ENCODE measurements at places on chromosomes 3 and 15. TPM values are rescaled to one million over a fixed set of nuclear protein-coding genes. Genes with fewer than 3 reads are reported as not detected.

Gene PDZRN3
- not detected for total RNA-seq

Gene EPHB1
- 1.8 TPM for total RNA-seq

Gene CKMT1B
- total RNA-seq, result not detected

Gene PLIN1
- 0.07 TPM for total RNA-seq

Gene BNC1
- not detected for total RNA-seq

Gene SLC51A
- total RNA-seq, result not detected

Gene SLC6A1
- not detected for total RNA-seq

Gene PSTPIP1
- total RNA-seq, result 176 TPM

Gene DPPA4
- total RNA-seq, result not detected

Gene GOLGA6L10
- 0.54 TPM for total RNA-seq

DNA sequence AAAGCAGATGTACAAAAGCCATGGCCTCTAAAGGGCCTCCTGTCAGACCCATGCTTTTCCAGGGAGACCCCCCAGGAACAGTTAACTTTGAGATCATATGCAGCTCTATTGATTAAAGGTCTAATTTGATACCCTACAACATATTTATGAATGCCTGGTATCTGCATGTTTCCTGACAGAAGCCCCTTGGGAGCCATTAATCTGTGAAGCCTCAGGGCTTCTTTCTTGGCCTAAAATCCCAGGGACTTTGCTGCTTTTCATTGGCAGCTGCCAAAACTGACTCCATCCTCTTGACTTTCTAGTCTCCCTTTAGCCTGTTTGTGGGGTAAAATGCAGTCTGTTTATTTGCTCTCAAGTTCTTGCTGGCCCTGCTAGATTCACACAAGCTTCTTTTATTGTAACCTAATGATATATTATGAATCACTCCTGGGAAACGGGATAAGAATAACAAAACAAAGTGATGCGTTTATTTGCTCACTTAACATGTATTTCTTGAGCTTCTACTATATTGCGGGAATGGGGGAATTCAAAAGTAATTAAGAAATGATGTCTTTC is 257.0 kb downstream of the LSAMP start:
- DNase-seq, result no peak

GRCh38 chr15:47377465-47377864 is 339.8 kb upstream of the SEMA6D start:
- no peak for DNase-seq

- DNase-seq, result no peak
Measured at GRCh38 chr15:59406446-59406845, 31.5 kb upstream of the FAM81A start.

DNA sequence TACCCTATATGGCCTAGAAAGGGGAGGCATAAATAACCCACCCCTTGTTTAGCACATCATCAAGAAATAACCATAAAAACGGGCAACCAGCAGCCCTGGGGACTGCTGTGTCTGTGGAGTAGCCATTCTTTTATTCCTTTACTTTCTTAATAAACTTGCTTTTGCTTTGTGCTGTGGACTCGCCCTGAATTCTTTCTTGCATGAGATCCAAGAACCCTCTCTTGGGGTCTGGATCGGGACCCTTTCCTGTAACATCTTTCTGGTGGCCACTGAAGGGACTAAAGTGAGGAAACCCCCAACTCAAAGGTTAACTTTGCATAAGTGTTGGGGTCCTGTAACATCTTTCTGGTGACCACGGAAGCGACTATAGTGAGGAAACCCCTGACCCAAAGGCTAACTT is 15.7 kb upstream of the HHATL start:
- no peak for DNase-seq

DNA sequence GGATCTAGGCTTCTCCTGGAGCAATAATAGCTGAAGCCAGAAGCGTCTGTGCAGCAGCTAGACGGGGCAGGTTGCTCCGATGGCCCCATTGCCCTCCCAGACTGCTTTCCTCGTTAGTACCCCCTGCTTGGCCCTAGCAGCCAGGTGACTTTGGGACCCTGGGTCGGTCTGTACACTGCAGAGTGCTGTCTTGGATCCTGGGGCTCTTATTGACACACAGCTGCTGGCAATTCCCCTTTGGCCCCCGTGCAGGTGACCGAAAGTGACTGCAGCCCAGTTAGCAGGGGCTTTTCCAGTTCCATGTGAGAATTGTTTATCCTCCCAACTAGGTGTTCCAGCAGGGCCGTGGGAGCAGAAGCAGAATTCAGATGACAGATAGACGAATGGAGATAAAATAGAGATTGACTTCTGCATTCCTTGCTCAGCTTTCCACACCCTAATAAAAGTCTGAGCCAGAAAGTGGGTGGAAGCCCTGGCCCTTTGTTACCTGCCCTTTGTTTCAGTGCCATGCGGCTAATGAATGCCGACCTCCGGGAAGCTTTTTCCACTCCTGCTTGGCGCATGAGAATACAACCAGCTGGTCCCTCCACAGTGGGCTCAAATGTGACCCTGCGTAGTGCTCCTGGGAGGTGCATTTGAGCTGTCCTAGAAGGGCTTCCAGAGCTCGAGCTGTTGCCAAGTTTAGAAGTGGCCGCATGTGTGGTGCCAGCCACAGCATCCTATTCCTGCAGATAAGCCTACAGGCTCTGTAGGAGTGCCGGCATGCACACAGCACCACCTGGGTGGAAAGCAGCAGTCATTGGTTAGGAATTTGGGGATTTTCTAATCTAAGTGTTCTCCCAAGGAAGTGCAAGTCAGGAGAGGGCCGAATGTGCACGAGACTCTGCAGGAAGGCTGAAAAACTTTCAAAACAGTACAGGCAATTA is 94.4 kb downstream of the SLCO3A1 start:
- no peak for DNase-seq

DNA sequence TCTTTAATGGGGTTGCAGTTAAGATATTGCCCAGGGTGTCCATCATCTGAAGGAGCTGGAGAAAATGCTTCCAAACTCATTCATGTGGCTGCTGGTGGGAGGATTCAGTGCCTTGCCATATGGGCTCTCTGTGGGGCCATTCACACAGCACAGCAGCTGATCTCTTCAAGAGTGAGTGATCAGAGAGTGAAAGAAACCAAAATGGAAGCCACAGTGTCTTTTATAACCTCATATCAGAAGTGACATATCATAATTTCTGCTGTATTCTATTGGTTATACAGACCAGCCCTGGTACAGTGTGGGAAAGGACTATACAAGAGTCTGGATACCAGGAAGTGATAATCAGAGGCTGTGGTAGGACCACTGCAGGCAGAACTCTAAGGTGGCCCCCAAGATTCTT is 33.6 kb downstream of the HHLA2 start:
- no peak for DNase-seq

DNA sequence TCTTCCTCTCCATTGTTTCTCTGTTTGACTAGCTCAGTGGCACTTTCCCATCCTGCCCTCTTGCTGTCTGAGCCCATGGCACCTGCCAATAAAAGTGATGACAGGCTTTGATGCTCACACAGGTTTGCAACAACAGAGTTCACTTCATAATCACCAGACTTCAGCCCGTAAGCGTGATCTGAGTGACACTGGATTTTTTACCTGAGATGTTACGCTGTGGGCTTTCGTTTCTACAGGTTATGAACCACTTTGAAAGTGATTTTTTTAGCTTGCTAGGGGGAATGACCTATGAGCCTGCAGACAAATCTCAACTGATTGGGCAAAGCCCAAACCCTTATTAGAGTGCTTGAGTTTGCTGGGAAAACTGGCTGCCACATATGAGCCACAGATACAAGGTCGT is 173.9 kb upstream of the ICE2 start:
- DNase-seq, result no peak

DNA sequence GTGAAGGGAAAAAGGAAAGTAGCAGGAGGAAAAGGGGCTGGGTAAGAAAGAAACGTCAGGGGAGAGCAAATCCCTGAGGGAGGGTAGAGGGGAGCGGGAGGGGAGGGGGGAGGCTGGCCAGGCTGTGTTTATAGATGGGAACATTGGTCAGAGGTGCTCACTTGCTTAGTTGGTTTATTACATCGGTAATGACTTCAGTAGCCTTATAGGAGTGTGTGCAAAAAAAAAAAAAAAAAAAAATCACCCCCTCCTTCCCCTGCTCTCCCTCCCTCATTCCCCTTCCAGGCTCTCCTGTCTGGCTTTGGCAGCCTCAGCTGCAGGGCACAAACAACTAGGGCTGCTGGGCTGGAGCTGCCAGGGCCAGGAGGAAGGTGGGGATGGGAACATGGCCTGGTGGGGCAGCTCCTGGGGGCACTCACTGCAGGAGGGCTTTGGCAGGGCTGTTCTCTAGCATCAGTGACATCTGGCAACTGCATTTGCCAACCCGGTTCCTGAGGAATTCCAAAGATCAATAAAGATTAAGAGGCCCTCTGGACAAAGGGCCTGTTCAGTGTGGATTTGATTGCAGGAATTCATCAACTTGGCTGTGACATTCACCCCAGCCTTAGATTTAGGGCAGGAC is 334.5 kb upstream of the FRG2C start:
- DNase-seq, result no peak

- DNase-seq, result no peak
Measured at GRCh38 chr15:70315431-70315830, 217.7 kb upstream of the TLE3 start.

DNA sequence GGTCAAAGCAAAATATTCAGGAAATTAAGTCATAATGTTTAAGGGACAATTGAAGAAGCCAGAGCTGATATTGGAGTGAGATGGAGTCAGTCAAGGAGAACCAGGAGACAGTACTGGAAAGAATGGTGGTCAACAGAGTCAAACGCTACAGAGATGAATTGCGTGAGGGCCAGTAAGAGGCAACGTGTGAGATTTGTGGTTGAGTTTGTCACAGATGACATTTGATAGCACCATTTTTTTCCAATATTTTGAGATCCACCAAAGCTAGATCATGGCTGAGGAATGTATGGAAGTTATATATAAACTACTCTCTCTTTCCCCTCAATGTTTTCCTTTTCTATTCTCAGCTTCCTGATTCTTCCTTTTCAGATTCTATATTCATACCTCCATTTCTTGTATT is 375.1 kb upstream of the ROBO2 start:
- DNase-seq, result no peak

DNA sequence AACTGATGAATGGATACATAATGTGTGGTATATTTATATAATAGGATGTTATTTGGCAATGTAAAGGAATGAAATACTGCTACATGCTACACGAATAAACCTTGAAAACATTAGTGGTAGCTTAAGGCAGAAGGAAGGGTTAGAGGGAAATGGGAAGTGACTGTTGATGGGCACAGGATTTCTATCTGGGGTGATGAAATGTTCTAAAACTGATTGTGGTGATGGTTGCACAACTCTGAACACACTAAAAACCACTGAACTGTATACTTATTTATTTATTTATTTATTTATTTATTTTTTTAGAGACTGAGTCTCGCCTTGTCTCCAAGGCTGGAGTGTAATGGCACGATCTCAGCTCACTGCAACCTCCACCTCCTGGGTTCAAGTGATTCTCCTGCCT is 24.8 kb upstream of the SHISA5 start:
- no peak for DNase-seq

DNA sequence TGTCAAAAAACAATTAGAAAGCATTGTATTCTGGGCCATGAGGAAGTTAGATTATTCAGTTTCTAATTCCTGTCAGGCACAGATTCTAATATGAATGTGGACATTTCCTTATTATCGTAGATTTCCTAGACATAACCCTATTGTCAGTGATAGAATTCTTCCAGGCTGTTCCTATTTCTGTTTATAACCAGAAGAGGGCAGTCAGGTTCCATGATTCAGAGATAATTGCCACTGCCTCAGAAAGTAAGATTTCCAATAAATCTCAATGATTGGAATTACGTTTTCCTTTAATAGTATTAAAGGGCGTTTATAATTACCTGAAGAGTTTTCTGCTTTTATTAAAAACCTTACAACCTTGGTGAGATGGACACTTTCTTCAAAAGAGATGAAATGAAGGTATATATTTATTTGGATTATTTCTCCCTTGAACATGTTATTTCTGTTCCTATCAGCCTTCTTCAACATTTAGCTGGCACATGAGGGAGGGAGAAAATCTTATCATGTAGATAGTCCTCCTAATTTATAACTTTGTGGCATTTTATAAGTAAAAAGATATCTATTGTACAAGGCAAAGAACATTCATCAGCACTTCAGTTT is 439.2 kb downstream of the MCTP2 start:
- no peak for DNase-seq

DNA sequence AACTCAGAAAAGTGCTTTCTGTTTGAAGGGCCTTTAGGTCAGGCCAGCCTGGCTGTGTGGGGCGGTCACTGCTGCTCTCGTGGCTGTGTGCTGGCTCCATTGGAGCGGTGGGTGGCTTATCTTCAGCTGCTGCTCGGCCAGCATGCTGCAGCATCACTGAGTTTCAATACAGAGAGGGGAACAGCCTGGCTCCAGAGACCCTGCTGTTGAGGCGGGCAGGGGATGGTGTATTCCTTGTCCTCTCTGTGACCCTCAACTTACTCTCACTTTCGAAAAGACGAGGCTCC is 248.5 kb upstream of the ONECUT1 start:
- DNase-seq, result no peak

DNA sequence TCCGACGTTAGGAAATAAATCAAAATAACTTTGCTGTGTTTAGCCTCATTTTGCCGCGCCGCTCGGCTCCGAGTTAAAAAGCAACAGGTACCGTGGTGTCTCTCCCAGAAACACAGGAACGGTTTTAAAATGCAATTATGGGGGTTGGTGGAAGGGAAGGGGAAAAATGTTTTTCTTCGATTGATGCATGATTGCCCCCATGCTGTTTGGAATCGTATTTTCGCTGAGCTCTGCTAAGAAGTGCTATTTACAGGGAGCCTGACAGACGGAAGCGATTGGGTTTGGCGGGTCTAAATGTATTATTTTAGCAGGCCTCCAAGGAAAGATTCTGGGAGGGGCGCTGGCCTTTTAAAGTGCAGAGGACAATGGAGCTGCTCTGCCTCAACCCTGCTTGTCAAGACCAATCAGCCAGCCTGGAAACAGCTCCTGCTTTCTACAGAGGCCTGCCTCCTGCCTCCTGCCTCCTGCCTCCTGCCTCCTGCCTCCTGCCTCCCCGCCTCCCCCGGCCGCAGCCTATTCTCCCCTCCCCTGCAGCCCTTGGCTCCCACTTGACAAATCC is 156.7 kb upstream of the TLE3 start:
- no peak for DNase-seq

- no peak for DNase-seq
Measured at GRCh38 chr3:71543371-71544016, 40.0 kb downstream of the FOXP1 start.

- no peak for DNase-seq
Measured at GRCh38 chr15:92316586-92317295, 76.9 kb upstream of the ST8SIA2 start.

- DNase-seq, result no peak
Measured at GRCh38 chr15:71133747-71134472, 18.6 kb downstream of the THSD4 start.

- DNase-seq, result no peak
Measured at GRCh38 chr3:12922306-12922705, 80.9 kb upstream of the RPL32 start.

DNA sequence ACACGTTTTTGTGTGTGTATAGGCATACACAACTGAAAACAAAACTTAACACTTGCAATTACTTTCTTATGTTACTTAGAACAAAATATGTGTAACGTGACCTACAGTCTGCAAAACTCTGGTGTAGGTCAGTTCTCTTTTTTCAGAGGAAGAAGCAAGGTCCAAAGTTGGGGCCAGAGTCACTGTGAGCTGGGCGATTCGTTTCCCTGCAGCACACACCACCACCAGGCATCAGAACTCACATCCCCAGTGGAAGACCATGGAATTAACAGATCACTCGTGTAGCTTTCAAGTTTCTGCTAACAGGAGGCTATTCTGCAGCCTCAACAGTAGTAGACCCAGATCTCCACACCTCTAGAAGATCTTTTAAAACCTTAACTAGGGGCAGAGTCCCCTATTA is 25.8 kb downstream of the ANP32A start:
- no peak for DNase-seq

Measured in activated CD4-positive, alpha-beta T cell treated with anti-CD3 and anti-CD28 coated beads, Interleukin-2, amount 10 ng/mL, durations not matched to agents 7 days and 5 days (primary cell).